ENCODE measurements at places on chromosomes 12 and 14.

- DNase-seq = no peak
Measured at GRCh38 chr12:105733579-105733978, 403.1 kb downstream of the C12orf75 start.

GRCh38 chr12:93183940-93184671, 193.6 kb upstream of the NUDT4 start:
- peak; percentile 57 for DNase-seq

DNA sequence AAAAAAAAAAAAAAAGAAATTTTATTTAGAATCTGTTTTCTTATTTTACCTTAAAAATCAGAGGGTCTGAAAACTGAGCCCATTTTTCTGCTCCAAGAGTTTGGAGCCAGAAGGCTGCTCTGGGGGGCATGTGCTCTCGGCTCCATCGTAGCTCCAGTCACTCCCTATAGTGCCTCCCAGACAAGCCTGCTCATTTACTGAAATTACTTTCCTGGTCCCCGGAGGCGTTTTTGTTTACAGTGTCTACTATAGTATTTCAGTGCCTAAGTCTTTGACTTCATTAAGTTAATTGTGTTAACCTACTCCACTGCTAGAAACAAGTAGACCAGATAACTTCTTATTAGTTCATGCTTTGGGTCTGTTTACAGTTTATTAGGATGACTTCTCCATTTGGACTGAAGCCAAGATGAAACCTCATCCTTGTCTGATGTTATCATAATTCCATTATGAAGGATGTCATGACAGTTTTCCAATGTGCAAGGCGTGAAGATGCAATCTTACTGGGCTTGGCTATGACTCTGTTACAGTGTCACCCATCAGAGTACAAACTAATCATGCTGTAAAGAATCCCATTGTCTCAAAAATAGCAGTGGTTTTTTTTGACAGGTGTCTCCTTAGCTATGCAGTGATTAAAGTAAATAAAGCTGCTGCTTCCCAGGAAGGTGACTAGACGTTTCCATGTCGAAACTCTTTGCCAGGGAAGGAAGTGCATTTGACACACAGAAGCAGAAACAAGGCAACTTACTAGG, 182.3 kb downstream of the TMEM132C start:
- no peak for DNase-seq

DNA sequence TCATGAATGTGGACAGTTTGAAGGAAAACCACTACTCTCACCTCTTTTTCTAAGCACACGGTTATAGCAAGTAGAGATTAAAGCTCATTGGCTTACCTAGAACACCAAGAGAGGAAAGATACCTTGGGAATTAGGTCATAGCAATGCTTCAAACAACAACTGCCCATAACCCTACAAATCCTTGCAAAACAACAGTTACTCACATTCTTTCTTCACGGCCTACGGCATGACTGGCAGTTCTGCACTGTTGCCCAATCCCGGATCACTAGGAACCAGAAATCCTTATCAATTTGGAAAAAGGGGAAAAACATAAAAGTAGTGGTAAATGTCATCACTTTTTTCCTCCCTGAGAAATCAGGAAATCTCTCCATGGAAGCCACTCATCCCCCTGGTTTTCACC, 9.6 kb upstream of the ISM2 start:
- no peak for DNase-seq

- no peak for DNase-seq
Measured at GRCh38 chr12:92270521-92270920, 124.9 kb upstream of the BTG1 start.

- DNase-seq = no peak
Measured at GRCh38 chr12:68190301-68190700, 30.8 kb upstream of the IFNG start.

- DNase-seq = no peak
Measured at GRCh38 chr12:75042125-75042524, 167.5 kb downstream of the KCNC2 start.

GRCh38 chr14:22671622-22672021, 27.5 kb upstream of the OR6J1 start:
- no peak for DNase-seq

DNA sequence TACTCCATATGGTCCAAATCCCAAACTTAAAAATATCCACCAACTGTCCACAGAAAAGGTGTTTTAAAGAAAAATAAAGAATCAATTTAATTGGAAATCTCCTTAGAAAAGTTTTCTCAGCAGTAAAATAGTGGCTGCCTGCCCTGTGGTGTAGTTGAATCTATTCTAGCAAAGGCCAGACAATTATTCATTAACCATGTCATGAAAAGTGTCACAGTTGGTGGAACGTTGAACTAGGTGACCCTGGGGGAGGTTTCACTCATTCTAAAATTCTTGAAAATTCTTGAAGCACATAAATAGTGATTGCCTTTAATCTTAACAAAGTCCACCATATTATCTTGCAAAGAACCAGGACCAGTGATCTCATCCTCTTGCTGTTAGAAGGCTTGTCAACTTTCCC, 78.4 kb upstream of the GZMB start:
- DNase-seq = no peak

GRCh38 chr14:89240414-89240813, 176.6 kb downstream of the FOXN3 start:
- DNase-seq = no peak

DNA sequence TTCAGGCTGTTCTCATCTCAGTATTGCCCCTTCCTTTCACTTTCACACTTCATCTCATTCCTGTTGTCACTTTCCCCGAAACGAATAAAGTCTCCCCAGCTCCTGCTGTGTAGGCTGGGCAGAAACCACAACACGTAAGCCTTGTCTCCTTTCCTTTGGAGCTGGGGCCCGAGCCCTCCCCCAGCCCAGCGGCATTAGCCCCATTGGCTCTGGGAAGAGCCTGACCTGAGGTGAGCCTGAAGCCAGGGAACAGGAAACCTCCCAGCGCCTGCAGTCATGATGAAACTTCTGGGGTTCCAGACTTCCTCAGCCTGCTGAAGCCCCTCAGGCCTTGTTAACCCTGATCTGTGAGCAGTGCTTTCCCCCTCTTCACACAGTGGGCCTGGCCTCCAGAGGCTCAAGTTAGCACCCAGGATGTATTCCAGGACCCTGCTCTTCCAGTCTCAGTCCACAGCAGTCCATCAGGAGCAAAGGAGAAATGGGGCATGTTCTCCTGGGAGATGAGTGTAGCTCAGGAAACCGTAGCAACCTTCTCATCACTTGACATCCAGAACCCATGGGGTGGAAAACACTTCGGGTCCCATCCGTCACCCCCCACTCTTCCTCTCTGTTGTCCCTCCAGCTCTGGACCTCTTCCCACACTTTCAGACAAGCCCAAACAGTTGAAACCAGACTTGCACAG, 21.8 kb downstream of the VASH1 start:
- no peak for DNase-seq

DNA sequence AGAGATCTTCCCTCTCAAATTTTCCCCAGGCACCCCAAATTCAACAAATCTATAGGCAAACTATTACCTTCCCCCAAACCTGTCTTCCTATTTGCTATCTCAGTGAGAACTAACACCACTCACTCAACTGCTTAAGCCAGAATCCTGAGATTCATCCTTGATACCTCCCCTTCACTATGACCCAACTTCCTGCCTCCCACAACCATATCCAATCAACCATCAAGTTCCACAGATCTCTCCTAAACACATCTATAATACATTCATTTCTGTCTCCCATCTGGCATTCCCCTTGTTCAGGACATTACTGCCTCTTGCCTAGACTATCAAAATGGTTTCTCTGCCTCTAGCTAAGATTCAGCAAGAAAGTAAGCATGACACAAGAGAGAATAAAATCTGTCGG, 21.3 kb downstream of the YAF2 start:
- DNase-seq = no peak
